ENCODE measurements at places on chromosomes 11 and 22.

DNA sequence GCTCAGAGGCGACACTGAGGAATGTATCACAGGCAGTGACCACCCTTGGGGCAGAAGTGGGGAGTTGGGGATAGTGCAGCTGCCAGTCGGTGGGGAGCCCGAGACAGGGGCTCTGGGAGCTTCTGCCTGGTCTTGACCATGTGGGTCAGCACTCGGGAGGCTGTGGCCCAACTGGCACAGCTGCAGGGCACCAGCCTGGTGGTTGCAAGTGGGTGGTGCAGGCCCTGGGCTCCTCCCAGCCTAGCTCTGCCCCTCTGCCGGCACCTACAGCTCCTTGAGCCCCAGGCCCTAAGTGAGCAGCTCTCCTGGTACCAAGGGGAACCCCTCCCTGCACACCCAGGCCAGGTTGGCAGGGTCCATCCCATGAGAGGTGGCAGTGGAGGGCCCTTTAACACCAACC is 12.6 kb upstream of the RASL10A start:
- DNase-seq = no peak

DNA sequence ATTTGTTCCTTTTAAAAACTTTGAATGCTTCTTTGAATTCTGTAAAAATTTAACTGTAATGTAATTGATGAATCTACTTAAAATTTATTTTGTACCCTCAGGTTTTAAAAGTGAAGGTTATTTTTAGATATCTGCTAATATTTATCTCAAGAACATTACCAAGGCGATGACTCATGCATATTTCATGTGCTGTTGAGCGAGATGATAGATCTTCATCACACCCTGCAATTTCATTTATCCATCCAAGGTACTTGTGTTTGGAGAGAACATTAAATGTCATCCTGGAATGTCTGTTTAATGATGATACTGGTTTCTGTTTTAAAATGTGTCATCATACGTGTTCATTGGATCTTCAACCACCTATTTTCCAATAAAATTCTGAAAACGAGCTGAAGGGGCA is 6.7 kb upstream of the OOSP4A start:
- DNase-seq = no peak

- no peak for DNase-seq
Measured at GRCh38 chr11:77449060-77449521, 24.8 kb downstream of the PAK1 start.

DNA sequence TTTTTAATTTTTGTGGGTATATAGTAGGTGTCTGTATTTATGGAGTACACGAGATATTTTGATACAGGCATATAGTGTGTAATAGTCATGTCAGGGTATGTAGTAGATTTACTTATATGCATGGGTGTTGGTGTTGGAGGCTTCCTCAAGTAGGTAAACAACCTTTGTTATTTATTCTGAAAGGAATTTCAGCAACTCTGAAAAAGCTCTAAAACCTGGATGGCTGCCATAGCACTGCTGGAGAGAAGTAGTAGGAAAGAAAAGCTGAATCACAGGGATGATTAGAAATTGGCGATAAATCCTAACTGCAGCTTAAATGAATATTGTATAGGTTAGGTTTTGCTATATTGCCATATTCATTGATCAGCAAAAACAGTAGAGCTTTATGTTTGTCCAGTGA is 44.4 kb upstream of the ST14 start:
- no peak for DNase-seq

DNA sequence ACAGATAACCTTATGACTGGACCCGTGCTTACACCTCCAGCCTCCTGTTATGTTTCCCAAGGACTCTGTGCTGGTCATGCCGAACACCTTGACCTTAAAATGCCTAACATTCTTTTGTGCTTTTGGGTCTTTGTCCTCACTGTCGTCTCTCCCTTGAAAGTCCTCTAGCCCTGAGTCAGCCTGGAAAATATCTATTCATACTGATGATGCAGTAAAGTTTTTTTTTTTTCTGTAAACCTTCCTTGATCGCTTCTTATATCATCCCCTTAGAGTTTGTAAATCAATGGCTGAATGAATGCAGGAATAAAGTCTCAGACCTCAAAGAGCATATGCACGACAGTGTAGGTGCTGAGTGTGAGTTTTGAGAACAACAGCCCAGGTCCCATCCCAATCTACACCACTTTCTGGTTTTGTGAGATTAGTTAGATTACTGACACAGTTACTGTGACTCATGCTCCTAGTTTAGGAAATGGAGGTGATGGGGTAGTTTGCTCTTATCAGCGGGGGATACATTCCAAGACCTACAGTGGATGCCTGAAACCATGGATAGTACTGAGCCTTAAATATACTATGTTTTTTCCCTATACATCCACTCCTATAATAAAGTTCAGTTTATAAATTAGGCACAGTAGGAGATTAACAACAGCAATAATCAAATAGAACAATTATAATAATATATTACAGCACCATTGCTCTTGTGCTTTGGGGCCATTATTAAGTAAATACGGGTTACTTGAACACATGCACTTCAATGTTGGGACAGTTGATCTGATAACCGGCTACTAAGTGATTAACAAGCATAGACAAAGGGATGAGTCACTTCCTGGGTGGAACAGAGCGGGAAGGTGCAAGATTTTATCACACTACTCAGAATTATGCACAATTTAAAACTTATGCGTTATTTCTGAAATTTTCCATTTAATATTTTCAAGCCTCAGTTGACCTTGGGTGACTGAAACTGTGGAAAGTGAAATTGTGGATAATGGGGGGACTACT is 8.6 kb downstream of the TCN1 start:
- DNase-seq = no peak

DNA sequence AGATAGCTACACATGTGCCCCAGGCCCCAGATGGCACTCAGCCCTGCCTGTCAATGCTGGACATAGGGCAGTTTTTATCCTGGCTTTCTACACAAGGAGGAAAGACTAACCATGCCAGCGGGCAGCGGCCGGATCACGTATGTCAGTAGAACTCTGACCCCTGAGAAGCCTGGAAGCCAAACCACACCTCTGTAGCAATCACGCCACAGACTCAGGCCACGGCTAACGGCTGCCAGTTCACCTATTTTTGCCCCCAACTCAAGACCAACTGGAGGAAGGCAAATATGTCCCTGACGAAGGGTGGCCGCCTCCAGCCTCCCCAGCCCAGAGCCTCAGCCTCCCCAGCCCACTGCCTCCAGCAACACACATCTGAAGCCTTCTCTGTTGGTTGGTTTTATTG is 7.2 kb upstream of the CD81 start:
- no peak for DNase-seq

- peak; percentile 52 for DNase-seq
Measured at GRCh38 chr22:40010746-40011145, 16.0 kb downstream of the FAM83F start.

DNA sequence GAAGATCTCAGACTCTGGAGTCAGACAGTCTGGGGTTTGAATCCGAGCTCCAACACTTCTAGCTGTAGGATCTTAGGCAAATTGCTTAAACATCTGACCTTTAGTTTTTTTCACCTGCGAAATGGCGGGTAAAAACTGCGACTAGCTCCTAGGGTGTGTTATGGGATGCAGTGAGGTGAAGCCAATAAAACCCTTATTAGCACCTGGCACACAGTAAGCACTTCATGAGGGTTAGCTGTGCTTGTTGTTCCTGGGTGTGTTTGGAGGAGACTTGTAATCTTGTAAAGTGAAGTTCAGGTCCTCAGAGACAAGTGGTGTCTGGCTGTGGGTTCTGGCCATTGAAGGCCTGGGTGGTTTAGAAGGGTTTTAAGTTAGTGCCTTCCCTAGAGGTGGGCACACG is 68.9 kb downstream of the ZBTB16 start:
- peak; percentile 90 for DNase-seq

DNA sequence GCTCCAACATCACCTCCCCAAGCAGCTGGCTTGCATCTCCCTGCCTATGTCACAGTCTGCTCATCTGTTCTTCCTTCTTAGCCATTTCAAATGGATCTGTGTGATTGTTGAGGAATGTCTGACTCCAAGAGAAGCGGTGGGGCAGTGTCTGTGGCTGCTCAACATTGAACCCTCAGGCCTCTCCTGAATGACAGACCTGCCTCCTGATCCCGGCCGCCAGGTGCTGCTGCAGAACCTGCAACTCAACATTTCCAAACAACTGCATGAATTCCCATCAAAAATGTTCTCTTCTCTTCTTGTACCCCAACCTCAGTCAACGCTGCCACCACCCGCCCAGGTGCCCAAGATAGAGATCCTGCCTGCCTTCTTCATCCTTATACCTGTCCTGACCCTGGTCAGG is 132.5 kb downstream of the FBXO7 start:
- DNase-seq = no peak

- no peak for DNase-seq
Measured at GRCh38 chr11:32435152-32435480, 223 bp downstream of the WT1 start.

GRCh38 chr22:31870890-31871289 is 73.4 kb upstream of the YWHAH start:
- no peak for DNase-seq

- no peak for DNase-seq
Measured at GRCh38 chr22:48897645-48898370, 929.9 kb downstream of the BRD1 start.

DNA sequence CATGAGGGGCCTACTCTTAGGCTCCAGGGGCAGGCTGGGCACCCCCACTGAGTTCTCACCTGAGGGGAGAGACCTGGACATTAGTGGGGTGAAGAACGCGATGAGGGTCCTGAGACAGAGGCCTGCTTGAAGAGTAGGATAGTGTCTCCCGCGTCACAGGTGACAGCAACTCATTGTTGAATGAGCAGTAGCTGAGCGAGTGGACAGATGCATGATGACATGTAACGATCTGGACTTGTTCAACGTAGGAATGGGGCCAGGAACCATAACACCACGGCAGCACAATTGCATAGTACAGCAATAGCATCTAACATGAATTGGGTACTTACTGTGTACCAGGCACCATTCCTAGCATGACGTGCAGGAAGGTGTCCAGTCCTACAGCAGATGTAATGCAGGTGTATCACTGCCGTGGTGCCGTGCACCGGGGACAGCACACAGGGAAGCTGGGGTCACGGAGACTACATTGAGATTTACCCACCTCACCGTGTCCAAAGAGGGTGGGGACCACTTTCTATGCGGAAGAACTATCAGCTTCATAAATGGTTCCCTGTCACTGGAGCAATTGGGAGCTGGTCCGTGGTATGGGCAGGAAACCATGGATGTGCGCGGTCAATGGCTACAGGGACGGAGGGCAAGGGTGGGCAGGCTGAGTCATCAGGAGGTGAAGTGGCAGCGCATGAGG is 1019.1 kb downstream of the TBC1D22A start:
- DNase-seq = no peak

DNA sequence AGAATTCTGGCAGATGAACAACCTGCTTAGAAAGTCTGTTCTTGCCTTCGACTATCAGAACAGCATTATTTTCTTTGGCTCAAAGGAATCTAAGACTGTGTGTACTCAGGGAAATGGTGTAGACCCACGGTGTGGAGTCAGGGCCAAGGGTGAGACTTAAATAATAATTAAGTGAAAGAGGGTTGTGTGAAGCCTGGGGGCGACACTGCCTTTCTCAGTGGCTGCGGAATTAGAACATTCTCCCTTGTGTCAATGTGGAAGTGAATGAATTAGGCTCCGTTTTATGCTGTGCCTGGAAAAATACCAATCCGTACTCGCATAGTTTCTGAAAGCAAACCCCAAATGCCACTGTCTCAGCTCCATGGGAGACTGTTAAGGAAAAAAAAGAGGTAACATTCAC is 50.7 kb downstream of the NAV2 start:
- DNase-seq = no peak

DNA sequence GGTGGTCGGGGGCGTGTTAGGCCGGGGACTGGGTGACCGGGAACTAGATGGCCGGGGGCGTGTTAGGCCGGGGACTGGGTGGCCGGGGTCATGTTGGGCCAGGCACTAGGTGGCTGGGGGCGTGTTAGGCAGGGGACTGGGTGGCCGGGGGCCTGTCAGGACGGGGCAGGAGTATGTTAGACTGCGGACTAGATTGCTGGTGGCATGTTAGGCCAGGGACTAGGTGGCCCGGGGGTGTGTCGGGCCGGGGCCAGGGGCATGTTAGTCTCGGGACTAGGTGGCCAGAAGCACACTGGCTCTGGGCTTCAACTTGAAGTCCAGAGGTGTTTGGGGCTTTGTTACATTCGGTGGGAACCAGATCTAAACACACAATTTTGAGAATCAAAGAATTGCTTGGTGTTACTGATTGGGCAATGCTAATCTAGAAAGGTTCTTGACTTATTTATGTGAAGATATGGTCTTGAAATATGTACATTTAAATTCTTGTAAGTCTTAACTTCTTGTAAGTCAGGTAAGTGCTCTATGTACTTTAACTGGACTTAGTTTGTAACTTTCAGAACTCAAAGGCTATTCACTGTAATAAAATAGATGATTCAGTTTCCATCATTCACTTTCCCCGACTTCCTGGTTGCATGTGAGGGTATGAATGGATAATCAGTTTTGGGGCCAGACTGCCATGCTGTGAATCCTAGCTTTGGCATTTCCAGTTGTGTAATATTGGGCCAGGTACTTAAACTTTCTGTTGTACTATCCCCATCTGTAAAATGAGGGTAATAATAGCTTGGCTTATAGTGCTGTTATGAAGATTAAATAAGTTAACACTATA is 1.1 kb downstream of the EXT2 start:
- no peak for DNase-seq

- no peak for DNase-seq
Measured at GRCh38 chr11:36153551-36153950, 135.7 kb downstream of the COMMD9 start.

DNA sequence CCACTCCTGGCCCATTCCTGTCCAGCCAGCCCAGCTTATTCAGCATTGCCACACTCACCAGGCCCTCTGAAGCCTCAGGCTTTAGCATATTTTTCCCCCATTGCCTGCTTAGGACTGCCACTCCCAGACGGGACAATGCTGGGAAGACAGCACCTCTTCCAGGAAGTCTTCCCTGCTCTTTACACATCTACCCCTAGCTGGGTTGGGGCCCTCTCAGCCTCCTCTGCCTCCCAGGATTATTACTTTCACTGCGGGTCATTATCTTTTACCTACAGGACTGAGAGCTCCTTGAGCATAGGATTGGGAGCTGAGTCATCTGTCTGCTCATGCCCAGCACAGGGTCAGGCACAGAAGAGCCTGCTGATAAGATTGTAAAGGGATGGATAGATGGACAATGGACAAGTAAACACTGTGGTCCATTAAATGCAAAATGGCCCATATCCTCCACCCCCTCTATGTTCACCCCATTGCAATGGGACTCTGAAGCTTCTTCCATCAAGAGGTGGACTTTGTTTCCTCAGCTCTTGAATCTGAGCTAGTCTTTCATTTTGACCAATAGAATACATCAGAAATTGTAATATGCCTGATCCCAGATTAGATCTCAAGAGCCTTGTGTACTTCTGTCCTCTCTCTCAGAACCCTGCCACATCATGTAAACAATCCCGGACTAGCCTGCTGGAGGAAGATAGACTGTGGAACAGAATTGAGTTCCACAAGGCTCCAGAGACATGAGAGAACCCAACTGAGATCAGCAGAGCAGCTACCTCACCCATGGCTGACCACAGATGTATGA is 32.0 kb upstream of the LRRC32 start:
- no peak for DNase-seq

- DNase-seq = no peak
Measured at GRCh38 chr11:9855579-9856287, 191.9 kb downstream of the SWAP70 start.

GRCh38 chr22:50702261-50702671 is 29.6 kb downstream of the SHANK3 start:
- DNase-seq = no peak

Data from DMS79 (cell line).